ENCODE measurements at places on chromosomes 1 and 21.

GRCh38 chr1:208156741-208157140, 87.4 kb downstream of the PLXNA2 start:
- no peak for DNase-seq

DNA sequence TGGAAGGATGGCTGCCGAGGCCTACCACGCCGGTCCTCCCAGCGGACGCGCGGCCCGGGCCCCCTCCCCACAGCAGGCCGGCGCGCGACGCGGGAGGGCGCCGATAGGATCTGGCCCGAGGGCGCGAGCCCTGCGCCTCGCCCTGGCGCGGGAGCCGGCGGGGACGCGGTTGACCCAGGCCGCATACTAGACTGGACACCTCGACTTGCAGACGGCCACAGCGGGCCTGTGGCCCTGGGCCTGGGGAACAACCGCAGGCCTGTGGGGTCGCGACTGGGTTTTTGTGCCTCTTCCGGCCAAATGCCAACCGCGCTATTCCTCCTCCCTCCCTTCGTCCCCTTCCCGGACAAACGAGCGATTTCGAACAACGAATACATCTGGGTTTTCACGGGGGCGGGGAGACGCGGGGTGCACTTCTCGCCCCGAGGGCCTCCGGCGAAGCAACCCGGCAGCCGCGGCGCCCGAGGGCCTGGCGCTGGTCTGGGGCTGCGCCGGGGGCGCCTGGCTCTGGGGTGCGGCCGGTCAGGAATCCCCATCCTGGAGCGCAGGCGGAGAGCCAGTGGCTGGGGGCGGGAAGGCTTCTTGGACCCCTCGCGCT, 2.4 kb downstream of the NHLH2 start:
- DNase-seq = no peak

DNA sequence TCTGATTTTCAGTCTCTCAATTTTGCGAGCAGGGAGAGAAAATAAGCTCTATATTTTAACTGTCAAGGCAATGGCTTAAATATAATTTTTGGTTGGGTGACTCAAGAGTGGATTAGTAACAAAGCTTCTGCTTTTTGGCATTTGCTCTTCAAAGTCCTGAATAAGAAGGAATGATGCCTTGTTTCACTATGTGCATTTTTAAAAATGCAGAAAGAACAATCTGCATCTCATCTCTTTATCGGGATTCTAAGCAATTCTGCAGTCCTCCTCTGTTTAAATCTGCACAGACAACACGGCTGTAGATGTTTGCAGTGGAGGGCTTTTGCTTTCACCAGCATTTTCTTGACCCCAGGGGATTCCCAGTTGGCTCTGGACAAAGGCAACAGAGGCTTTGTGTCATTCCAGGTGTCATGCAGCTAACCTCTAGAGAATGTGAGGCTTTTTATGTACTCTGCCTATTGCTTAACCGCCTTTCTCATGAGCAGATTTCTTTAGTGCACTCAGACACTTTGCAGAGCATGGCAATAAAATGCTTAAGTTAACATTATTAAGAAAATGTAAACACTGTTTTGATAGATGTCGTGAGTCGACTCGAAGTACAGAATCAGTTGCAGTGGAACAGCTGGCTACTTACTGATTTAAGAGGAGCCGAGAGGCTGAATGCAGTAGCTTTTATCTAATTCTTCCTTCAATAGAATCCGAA, 783.2 kb upstream of the NEGR1 start:
- no peak for DNase-seq

DNA sequence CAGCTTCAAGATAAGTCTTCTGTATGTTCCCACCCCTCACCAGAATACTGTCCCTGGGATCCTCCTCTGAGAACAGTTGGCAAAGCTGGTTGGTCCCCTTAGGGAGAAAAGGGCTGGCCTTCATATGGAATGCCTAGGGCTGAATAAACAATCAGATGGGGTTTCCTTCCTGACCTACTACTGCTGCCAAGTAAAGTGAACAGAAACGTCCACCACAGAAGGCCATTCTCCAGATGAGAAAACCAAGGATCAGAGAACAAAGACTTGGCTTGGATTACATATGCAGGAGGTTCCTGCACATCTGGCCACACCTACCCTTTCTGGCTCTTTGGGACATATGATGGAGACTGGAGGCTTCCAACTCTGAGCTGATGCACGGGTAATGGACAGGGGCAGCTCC, 194.5 kb downstream of the HIVEP3 start:
- DNase-seq = no peak
